Activated CD8-positive, alpha-beta memory T cell treated with anti-CD3 and anti-CD28 coated beads, Interleukin-2, amount 10 ng/mL, durations not matched to agents 7 days and 5 days (primary cell): ENCODE measurements at places on chromosomes 11 and 22.
A peak's percentile ranks its signal among the peaks of the same experiment; 100 is the strongest.

DNA sequence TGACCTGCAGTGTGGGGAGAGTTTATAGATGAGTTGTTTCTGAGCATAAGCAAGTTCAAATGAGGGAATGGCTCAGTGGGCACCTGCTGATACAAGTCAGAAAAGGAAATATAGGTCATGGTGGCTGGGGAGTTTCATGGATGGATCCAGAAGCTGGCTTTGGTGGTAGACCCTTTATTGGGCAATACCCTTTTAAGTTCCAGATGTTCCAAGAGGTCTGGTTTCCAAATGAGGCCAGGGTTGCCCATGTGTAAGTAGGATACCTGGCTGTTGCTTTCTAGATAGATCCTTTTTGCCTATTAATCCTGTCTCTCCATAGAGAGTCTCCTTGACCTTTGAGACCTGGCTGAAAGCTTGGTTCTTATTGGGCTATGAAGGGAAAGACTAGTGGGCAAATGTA, 2.2 kb downstream of the STIM1 start:
- DNase-seq: no peak

DNA sequence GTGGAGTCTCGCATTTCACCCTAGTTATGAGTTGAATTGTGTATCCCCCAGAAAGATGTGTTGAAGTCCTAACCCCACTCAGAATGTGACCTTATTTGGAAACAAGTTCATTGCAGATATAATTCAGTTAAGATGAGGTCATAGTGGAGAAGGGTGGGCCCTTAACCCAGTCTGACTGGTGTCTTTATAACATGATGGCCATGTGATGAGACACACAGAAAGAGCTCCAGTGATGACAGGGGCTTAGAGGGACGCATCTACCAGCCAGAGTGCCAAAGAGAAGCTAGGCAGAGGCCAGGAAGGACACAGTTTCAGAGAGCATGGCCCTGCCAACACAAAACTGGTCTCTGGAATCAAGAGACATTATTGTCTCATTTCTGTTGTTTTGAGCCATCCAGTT, 50.3 kb downstream of the LARGE1 start:
- DNase-seq: no peak

GRCh38 chr11:83511646-83512045, 225.5 kb upstream of the CCDC90B start:
- DNase-seq: no peak

DNA sequence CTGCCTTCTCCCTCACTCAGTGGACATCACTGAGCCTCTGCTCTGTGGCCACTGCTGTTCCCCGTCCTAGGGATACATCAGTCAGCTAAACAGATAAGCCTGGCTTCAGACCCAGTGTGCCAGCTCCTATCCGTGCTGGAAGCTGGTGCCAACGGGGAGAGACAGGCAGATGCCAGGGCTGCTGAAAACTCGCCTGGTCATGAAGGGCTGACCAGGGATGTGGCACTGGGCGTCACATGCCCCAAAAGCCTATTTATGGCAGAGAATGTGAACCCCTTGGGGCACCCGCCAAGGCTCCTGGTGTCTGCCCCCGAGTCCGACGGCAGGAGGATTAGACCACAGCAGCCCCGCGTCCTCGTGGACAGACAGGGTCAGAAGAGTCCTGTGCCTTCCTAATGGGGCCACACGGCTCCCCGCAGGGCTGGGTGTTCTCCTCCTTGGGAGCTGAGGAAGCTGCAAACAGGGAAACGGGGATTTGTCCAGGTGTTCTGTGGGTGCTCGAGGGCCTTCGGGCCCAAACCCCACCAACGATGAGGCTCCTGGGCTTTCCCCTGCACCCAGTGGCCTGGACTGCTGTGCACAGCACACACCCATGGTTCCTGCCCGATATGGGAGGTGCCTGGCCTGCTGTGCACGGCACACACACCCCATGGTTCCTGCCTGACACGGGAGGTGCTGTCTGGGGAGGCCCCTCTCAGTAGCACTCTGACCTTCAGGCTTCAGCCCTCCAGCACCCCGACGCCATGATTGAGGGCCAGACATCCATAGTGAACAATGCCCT, 19.9 kb downstream of the ANO1 start:
- DNase-seq: no peak

GRCh38 chr11:84173078-84173477, 886.9 kb upstream of the CCDC90B start:
- no peak for DNase-seq

- peak; percentile 33 for DNase-seq
Measured at GRCh38 chr11:70065318-70066135, 12.6 kb upstream of the ANO1 start.

DNA sequence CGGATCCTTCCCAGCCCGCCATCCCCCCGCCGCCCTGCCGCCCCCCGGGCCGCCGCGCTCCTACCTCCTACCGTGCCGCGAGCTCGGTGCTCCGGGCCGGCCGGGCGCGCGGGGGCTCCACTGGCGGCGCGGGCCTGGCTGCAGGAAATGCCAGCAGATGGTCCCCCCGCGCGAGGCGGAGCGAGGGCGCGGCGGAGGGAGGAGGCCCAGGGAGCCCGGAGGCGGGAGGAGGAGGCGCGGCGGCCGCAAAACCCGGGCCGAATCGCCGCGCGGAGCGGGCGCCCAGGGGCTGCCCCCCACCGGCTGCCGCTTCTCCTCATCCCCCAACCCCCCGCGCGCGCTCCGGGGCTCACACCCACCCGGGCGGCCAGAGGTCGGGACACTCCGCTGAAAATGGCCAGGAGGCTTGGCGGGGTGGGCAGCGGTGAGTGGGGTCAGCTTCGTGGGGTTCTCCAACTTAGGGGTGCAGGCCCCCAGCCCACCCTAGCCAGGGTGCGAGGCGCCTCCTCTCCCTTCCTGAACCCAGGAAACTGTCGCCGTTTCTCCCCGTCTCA, at the start of gene OSBPL5:
Gene OSBPL5, minus strand, starts transcription at position 159 of the 554 bp plus-strand sequence. CDS start 36,162 bp downstream, outside the sequence.
- no peak for DNase-seq

- no peak for DNase-seq
Measured at GRCh38 chr11:35330156-35330889, 89.0 kb downstream of the SLC1A2 start.

DNA sequence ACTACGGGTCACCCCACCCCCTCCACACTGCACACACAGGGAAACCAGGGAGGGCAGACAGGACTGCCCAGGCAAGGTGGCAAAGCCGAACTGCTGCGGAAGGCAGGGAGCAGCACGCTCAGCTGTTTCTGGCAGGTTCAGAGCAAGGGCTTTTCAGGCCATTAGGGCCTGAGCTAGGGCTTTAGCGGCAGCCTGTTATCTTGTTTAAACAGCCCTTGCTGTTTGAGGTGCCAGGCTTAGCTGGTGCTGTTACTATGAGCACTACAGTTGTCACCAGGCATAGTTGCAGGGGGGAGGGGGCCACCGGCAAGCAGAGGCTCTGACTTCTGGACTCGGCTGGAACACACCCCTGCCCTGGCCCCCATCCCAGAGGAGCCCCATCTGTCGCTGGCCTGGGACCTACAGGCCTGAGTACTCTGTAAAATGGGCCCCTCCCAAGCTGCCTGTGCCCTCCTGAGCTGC, 34.9 kb downstream of the RSPH14 start:
- DNase-seq: no peak

- DNase-seq: no peak
Measured at GRCh38 chr22:48899523-48900326, 927.9 kb downstream of the BRD1 start.

DNA sequence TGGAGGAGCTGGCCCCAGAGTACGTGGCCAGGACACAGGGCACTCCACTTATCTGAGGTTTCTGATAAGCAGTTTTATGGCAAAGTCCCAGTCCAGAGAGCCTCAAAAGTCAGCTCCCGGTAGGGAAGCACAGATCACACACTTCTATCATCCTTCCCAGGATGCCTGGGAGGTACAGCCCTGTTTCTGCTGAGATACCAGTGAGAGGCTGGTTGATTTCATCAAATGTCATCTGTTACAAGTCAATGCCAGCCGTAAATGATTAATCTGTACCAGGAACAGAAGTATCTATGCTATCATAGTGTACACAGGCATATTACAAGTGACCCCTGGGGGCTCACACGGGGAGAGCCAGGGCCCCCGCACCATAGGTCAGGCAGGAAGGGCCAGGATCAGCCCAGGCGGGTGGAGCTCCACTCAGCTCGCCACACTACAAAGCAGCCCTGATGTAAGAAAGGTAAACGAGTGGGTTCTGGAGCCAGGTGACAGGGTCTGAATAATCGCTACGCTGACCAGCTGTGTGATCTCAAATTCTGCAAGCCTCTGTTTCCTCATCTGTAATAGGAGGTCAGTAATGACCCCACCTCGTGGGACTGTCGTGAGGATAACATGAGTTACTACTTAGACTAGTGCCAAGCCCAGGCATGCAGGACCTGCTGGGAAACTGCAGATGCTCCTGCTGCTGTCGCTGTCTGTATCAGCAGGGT, 17.6 kb downstream of the PLA2G6 start:
- DNase-seq: no peak

- no peak for DNase-seq
Measured at GRCh38 chr22:24389680-24390079, 37.7 kb upstream of the ADORA2A start.

GRCh38 chr11:124745835-124746620, 6.0 kb downstream of the VSIG2 start:
- DNase-seq: peak; percentile 57

DNA sequence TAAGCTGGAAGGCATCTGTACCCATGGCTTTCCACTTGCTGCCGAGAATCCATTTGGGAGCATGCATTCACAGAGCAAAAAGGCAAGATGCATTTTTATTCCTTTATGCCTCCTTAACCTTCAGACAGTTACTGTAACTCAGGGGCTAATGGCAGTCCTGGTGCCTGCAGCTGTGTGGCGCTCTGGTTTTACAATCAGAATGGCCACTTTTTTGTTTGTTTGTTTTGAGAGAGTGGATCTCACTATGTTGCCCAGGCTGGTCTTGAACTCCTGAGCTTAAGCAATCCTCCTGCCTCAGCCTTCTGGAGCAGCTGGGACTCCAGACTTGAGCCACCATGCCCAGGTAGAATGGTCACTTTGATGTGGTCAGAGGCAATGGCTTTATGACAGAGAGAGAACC, 101.8 kb downstream of the NAV2 start:
- DNase-seq: no peak

- DNase-seq: no peak
Measured at GRCh38 chr11:70703141-70704064, 305.1 kb downstream of the CTTN start.

DNA sequence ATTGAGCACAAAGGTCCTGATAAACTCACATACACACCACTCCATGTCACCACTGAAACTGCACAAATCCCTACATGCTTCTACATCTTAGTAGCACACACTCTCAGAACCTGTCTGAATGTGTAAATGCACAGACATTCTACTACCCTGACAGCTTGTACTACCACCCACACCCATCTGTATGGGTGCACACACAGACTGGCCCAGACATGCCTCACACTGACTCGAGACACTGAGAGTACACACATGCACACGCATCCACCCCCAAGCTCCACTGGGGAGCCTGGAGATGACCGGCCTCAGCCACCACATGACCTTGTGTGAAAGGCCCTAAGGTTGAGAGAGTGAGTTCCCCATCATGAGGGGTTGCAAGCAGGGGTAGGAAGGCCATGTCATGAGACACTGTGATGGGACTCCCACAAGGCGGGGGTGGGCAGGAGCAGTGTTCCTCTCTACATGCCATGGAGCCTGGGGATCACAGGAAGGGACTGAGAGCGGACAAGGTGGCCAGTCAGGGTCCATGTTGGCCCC, 28.1 kb downstream of the ARAP1 start:
- DNase-seq: no peak

DNA sequence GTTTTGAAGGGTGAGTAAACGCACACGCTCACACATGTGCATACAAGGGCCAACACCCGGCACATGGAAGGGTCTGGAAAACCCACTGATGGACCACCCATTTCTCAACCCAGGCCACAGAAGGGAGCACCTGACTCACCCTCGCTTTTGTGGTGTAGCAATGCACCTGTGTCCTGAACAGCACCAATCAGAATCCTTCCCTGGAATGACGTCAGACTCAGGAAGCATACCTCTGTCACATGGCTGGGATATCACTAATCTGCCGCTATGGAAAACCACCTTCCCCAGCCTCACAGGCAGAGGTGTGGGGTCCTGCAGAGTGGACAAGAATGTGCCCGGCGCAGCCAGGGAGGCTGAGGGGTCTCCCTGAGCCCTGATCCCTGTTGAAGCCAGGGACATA, 9.0 kb upstream of the OSM start:
- no peak for DNase-seq

- no peak for DNase-seq
Measured at GRCh38 chr22:21996175-21996720, 13.7 kb upstream of the TOP3B start.

- DNase-seq: no peak
Measured at GRCh38 chr11:69634590-69634989, 6.4 kb upstream of the CCND1 start.

DNA sequence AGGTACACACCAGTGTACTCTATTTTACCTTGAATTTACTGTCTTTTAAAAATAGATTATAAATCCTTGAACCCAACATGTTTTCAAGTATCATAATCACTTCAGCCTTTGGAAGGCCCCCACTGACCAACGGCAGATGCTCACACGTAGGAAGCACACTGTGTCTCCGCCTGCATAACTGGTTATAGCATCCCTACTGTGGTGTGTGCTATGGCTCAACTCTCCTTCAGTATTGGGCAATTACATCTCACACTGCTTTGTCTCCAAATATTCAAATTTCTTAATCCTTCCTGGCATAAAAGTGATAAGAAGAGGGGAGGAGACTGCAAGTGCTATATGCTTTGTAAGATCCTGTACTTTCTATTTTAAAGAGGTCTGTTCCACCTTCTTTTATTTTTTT, 165.7 kb downstream of the CADM1 start:
- no peak for DNase-seq

- DNase-seq: peak; percentile 87
Measured at GRCh38 chr11:119323532-119324033, 6.7 kb upstream of the MCAM start.

DNA sequence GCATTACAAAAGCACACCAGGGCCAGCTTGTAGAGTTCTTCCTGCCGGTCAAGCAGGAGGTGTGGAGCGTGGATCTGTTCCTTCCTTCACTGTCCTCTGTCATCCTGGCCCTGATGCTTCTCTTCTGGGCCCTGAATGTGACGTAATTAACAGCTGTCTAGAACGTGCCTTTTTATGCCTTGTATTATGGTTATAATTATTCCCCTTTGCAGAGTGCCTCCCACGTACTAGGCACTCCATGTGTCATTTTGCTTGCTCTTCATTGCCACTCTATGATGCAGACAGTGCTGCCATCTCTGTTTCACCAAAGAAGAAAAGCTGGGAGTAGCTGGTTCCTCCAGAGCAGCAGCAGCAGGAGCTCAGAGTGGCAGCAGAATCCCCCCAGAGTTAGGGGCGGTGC, 132.1 kb upstream of the TTC12 start:
- DNase-seq: no peak

GRCh38 chr22:49658902-49659280, 168.8 kb downstream of the BRD1 start:
- no peak for DNase-seq

GRCh38 chr11:79285756-79286155, 155.1 kb downstream of the TENM4 start:
- no peak for DNase-seq

GRCh38 chr11:1289211-1289935, 20.1 kb downstream of the TOLLIP start:
- DNase-seq: no peak
